ENCODE measurements at places on chromosomes 3 and 15.

DNA sequence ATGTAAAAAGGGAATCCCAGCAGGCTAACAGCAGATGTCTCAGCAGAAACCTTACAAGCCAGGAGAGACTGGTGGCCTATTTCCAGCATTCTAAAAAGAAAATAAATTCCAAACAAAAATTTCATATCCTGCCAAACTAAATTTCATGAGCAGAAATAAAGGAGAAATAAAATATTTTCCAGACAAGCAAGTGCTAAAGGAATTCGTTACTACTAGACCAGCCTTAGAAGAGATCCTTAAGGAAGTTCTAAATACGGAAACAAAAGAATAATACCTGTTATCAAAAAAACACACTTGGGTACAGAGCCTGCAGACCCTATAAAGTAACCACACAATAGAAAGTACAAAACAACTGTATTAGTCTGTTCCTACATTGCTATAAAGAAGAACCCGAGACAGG lies 41.4 kb downstream of the HDGFL3 start:
- DNase-seq: peak; percentile 5

GRCh38 chr15:93286446-93286845 lies 197.4 kb upstream of the RGMA start:
- DNase-seq: no peak

DNA sequence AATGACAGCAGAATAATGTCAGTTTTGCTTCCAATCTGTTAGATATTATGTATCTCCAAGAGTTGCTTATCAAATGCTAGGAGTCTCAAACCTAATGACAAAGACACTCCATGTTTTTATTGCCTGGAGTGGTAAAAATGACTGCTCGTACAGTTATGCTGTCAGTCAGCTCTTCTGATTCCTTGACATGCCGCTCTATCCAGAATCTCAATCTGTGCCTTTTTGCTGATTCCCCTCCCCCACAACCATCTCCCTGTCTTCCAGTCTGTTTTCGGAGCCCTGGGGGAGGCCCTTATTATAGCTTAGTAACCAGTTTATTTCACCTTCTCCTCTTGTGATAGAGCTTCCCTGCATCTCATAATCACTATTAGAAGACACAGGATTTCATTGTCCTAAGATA lies 2.6 kb downstream of the MKRN2 start:
- DNase-seq: no peak

- DNase-seq: peak; percentile 67
Measured at GRCh38 chr15:75606711-75607699, 18.5 kb downstream of the SNUPN start.

GRCh38 chr3:38725726-38726419 lies 76.4 kb upstream of the SCN5A start:
- DNase-seq: peak; percentile 51

DNA sequence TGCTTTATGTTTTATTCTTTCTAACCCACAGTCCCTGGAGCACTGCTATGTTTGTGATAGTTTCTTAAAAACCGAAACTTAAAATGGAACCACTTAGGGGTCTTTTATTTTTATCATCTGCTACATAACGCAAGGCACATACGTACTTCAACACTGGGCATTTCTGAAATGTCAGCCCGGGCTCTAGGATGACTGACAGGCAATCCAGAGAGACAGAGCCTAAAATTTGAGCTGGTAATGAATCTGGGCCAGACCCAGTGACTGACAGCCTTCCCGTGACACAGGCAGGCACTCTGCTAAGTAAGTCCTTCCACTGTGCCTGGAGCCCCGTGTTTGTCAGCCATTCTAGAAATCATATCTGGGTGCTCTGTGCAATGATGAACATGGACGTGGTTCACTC lies 84.6 kb downstream of the RYR3 start:
- no peak for DNase-seq

DNA sequence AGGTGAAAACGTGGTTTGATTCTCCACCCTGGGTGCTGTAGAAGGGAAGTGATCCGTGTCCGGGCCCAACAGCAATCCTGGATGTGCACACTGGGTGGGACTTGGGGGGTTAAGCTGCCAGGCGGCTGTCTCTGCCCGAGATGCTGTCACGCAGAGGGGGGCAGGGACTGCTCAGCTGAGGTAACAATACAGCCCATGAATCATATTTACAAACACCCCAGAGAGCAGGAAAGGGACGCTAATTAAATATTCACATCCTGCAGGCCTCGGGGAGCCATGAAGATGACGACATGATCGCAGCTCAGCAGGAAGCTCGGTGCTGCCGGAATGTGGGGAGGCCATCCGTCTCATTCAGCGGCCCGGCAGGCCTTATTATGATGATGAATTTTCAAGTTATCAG lies 17.9 kb upstream of the CRABP1 start:
- DNase-seq: peak; percentile 67

GRCh38 chr3:42736531-42736930 lies 33.9 kb upstream of the HHATL start:
- DNase-seq: no peak

DNA sequence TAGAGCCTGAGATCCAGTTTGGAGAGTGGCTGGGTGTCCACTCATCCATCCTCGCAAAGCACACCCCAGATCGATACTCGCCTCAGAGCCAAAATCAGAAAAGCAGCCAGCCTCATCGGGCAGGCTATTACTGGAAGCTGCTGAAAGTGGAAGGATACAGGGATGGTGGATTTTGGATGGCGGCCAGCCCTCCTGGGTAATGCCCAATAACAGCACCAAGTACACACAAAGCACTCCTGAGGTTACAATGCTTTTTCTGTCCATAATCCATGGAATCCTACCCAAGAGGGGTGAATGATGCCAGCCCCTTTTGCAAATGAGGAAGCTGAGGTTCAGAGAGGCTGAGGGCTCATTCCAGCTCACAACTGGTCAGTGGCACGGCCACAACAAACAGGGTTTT lies 93.1 kb upstream of the SLC6A11 start:
- DNase-seq: no peak

DNA sequence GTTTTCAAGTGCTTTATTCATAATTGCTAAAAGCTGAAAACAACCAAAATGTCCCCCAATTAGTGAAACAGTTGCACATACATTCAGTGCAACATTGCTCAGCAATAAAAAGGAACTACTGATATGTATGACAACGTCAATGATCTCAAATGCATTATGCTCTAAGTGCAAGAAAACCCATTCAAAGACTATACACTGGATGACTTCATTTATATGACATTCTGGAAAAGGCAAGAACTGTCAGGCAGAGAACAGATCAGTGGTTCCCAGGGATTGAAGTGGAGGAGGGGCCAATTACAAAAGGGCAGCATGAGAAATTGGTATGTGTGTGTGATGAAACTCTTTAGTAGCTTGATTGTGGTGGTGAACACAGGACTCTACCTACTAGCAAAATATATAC lies 585.6 kb downstream of the TBL1XR1 start:
- DNase-seq: no peak

DNA sequence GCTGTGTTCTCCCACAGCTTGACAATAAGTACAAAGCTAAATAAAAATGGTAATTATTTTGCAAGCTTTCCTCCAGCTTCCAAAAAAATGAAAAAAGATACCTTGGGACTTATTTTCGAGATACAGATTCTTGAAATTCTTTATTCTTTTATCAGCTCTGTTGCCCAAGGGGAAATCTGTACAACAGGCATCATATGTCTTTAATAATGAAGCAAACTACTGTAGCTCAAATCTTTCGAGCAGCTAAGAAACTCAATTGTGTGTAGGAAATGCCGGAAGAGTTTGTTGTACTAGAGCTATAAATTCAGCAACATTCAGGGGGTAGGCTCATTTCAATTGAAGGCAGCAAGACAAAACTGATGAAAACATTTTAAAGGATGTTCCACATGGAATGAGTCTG lies 297.7 kb downstream of the GBE1 start:
- DNase-seq: no peak

DNA sequence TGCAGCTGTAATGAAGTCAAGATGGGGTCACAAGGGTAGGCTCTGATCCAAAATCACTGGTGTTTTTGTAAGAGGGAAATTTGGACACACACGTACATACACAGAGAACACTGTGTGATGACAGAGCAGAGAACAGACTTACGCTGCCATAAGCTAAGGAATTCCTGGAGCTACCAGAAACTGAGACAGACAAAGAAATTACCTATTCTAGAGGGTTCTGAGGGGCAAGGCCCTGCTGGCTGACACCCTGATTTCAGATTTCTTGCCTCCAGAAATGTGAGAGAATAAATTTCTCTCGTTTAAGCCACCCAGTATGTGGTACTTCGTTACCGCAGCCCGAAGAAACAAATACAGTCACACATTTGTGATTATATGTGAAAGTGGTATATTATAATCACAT lies 24.8 kb downstream of the CBLB start:
- DNase-seq: no peak
